Right lobe of liver (tissue), 6 donors: ENCODE measurements at places on chromosomes 1 and 21. TPM values are rescaled to one million over a fixed set of nuclear protein-coding genes. Genes with fewer than 3 reads are reported as not detected.

- H3K36me3 ChIP-seq: no peaks in the 10 kb centered on the region
- peaks cover 5% of the 10 kb centered on the region for H3K4me1 ChIP-seq
- H3K4me3 ChIP-seq: no peak overlapping the region
- H3K27me3 ChIP-seq: no peaks in the 10 kb centered on the region
- DNase-seq: no peak
These were observed 7.4 kb downstream of the DCST2 start for GRCh38 chr1:155026154-155026553.

GRCh38 chr1:212021563-212021962 is 13.8 kb downstream of the INTS7 start:
- no peak for DNase-seq
- no peaks in the 10 kb centered on the region for H3K36me3 ChIP-seq
- H3K27me3 ChIP-seq: no peaks in the 10 kb centered on the region
- no peak overlapping the region for H3K27ac ChIP-seq
- H3K4me3 ChIP-seq: no peak overlapping the region

DNA sequence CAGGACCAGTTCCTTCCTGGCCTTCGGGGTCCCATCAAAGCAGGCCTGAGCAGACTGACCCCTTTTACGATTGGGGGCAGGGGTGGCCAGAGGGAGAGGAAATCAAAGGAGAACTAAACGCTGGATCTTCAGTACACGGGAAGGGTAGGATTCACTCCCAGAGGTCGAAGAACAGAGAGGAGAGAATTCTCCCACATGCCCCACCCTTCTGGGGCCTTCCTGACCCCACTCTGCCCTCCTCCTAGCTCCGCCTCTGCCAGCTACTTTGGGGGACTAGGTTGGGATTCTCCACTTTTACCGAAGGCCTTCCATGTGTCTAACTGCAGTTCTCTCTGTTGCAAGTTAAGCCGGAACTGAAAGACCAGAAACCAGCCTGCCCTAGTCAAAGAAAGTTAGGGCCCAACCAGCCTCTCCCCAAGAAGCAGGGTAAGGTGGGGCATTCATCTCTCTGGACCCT is 654 bp upstream of the ARHGEF2 start:
- no peaks in the 10 kb centered on the region for H3K36me3 ChIP-seq
- peak overlapping the region; percentile 89 for H3K27ac ChIP-seq
- H3K27me3 ChIP-seq: no peaks in the 10 kb centered on the region
- DNase-seq: no peak
- no peaks in the 10 kb centered on the region for H3K4me1 ChIP-seq

DNA sequence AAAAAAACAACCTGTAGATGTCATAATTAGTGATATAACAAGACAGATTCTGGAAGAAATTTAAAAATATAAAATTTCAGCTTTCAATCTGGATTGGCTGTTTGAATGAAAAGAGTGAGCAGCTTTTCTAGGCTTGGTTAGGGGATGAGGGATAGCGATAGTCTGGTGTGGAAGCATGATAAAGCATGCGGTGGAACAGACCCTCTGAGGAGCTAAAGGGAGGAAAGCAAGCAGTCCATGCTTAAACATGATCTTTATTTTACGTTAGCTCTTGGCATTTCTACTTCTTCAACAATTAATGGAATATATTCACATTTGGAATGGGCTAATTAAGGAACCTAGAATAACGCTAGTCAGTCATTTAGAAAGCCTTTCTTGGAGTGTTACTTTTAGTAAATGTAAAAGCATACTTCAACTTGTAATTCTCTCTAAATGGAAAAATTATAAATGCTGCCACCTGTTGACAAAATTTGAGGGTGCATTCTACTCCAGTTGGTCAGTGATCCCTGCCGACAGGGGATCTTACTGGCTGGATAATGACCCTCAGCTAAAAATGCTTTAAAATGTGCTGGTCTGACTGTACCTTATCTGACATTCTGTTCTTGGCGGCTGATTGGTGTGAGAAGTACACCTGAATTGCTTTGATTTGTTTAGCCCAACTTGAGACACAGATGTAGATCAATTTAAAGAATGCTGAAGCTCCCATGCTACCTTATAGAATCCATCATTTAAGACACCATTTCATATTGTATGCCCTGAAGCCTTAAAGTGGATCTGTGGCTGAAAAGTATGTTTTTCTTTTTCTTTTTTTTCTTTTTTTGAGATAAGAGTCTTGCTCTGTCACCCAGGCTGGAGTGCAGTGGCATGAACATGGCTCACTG is 61.2 kb downstream of the AK4 start:
- H3K27ac ChIP-seq: no peak overlapping the region
- H3K4me1 ChIP-seq: no peaks in the 10 kb centered on the region
- H3K36me3 ChIP-seq: no peaks in the 10 kb centered on the region
- no peak for DNase-seq
- H3K4me3 ChIP-seq: no peak overlapping the region
- H3K27me3 ChIP-seq: no peaks in the 10 kb centered on the region

The SPATA45 gene
- total RNA-seq: not detected
